Renal cortical epithelial cell (primary cell): ENCODE measurements at places on chromosomes 3 and 15.
A peak's percentile ranks its signal among the peaks of the same experiment; 100 is the strongest.

DNA sequence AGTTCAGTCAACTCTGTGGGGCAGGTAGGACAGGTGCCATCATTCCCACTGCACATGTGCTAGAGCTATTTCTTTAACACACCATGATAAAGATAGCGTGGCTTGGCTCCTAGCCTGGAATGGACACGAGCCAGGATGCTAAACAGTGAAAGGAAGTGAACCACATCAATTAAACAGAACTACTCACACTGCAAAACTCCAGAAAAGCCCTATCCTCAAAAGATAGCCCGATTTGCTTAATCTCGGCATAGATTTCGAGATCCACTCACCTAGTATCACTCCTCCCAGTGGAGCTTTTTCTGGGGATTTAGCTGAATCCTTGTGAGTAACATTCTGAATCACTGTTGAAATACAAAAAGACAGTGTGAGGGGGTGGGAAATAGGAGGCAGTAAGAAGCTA, 118.0 kb downstream of the ABI3BP start:
- DNase-seq: peak; percentile 69

DNA sequence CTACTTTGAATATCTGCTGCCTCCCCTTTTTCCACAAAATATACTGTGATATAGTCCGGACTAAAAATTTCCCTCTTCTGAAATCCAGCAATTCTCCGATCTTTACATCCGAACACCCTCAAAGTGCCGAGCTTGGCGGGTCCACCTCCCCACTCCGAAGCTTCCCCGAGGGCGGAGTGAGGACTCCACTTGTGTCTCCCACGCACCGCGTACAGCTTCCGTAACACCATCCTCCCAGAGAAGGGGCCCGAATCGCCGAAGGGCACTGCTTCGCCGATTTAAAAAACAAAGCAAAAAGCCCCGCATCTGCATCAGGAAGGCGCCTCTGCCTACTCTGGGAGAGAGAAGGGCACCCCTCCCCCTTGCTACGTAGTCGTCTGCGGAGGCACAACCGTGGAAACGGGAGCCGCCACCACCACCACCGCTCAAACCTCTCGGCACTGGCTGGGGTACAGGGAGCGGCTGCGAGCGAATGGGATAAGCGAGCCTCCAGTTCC, 551 bp downstream of the NCBP2 start:
- DNase-seq: peak; percentile 33

GRCh38 chr3:194606941-194607340, 26.3 kb downstream of the TMEM44 start:
- DNase-seq: no peak

DNA sequence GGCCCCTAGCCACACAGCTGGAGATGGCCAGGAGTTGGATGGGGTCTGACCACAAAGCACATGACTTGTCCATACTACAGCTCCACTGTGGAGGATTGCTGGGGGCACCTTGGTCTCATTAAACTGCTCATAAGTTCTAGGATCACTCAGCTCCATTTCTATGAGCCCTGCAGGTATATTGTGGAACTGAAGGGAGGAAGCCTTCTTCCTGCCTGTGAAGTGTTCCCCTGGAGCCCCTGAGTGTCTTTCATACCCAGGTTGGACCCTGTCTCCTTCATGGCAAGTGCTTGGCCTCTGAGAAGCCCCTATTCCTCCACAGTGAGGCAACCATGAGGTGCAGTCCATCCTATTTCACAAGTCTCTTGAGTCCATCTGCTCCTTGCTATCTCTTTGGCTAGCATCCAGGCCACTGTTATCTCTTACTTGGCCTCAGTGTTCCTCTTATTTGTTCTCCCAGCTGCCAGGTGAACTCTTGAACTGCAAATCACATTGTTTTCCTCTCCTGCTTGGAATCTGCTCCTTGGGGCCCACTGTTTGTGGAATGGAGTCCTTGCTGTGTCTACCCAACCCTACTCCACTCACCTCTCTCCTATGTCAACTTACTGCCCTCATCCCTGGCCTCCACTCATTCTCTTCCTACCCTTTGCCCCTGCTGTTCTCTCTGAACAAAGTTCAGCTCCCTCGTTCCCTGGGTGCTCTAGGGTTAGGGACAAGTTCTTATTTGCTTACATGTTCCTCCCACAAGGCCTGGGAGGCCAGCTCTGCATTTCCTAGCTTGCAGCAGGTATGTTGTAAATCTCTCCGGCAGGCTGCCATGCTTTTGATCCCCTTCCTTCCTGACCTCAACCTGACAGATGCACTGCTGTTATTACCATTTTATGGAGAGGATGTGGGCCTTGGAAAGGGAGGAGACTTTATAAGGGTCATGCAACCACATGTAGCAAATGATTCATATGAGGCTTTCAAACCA, 1.2 kb downstream of the ACOX2 start:
- peak; percentile 47 for DNase-seq

- peak; percentile 54 for DNase-seq
Observed at GRCh38 chr3:107117922-107118536, 259.2 kb upstream of the CCDC54 start.

- no peak for DNase-seq
Observed at GRCh38 chr3:42709621-42710020, 7.0 kb upstream of the HHATL start.

DNA sequence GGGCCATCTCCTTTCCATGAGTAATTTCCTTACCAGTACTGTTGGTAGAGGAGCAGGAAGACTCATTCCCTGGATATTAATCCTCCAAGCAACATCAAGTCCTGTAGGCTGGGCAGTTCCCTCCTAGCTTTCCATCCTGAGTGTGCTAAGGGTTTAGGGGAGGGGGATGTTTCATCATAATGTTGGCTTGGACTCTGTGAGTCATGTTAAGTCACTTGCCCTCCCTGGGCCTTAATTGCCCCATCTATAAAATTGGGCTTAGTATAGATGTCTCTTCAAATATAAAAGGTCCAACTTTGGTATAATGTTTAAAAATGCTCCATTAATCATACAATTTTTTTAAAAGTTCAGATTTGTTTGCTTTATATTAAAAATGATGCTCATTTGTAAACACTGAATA, 52.7 kb downstream of the TLE3 start:
- peak; percentile 55 for DNase-seq

DNA sequence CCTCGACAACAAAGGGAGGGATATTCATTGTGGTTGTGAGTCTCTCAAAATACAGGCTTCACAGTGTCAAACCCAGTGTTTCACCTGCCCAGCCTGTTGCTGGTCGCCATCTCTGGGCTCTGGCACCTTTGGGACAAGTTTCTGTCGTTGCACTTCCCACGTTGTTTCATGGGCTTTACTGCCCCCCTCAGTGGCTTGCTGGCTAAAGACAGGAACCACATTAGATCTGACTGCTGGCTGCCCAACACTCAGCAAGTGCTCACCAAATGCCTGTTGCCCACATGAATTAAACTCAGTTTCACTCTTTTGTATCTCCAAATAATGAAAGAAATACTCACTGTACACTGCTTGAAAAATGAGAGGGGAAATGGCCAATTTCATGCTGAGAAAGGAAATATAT, 27.6 kb downstream of the FOXL2 start:
- no peak for DNase-seq

DNA sequence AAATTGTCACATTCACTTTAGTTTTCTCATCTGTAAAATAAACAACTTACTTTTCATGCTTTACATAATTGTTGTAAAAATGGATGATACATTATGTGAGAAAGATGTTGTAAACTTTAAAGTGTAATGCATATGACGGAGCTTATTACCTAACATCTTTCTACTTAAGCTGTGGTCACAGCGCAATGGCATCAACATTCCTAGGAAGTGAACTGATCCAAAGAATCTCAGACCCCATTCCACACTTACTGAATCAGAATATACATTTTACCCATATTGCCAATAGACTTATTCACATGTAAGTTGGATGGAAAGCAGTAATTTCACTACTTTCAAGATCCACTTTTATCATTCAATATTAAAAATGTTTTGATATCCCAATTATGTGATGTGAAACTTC, 497.5 kb downstream of the FGF12 start:
- DNase-seq: no peak

DNA sequence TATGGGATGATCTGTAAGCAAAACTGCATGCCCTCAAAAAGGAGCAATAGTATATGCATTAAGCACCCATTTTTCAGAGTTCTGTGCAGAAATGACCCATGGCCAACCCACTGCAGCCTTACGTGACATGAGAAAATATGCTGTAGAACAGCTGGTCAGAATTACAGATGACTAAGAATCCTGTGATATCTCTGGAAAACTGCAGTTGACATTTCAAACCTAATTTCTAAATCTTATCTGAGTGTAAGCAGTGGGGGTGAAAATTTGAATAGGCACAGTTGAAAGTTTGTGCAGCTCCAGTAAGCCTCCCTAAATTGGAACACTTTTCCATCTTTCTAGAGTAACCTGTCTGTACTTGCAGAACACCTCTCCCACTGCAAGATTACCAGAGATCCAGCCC, 28.7 kb upstream of the COL6A6 start:
- no peak for DNase-seq

DNA sequence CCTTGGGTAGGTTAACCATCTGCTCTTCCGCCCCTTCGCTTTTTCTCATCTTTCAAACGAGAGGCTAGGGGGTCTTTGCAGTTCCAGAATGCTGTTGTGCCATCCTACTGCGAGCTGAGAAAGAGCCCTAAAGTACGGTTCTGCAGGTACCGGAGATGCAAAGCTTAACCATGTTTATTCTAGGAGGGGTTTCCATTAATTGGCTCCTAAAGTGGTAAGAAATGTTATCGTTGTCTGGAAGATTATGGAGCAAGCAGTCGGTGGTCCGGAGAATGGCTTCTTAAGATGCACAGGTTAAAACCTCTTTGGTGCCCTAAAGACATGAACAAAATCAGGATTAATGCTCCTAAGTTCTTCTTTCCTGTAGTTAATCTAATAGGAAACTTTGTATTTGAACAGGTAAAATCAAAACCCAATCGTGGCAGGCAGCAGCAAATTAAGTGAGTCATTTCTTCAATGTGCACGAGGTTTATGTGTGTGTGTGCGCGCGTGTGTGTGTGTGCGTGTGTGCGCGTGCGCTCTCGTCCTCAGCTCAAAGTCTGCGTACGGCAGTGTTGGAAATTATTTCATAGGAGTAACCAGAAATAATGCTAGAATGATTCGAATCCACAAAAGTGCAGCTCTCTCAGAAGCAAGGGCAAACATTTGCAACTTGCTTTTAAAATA, 772 bp downstream of the FAM81A start:
- DNase-seq: peak; percentile 16

- DNase-seq: peak; percentile 37
Observed at GRCh38 chr15:74958320-74958907, 1.8 kb upstream of the RPP25 start.

DNA sequence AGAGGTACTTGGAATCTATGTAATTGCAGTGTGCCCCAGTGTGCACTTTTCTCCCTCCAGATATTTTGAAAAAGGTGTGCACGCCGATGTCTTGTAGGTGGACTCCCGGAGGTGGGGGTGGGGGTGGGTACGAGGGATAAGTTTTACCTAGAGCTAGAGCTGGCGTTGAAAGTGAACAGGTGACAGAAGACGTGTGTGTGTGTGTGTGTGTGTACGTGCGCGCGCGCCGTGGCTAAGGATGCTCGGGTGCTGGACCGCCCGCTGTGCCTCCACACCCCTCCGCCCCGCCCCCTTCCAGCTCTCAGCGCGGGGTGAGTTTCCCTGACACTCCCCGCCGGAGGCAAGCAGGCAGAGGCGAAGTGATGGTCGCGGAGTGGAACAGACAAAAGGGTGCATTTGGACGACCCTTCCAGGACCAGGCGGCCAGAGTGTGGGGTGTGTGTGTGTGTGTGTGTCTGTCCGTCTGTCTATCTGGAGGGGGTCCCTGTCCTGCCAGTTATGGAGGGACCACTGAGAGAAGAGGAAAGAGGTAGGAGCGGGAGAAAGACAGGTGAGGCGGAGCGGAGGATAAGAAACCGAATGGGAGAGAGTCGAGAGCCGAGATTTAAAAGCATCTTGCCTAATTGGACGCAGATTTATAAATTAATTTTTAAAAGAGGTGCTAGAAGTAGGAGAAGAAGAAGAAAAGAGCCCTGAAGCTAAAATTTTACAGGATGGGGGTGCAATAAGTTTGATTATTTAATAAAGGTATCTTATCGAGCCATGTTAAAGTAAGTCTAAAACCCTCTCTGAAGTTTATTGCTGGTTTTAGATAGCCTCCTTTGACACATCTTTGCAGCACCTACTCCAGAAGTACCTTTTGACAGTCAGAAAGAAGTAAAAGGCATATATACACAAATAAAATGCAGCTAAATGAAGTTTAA, 335.8 kb upstream of the THRB start:
- DNase-seq: no peak
